Left colon (tissue), 2 donors: ENCODE measurements at places on chromosomes 6 and 20. TPM values are rescaled to one million over a fixed set of nuclear protein-coding genes. Genes with fewer than 3 reads are reported as not detected.

- DNase-seq = no peak
Observed at GRCh38 chr6:68638230-68638900, 3.3 kb downstream of the ADGRB3 start.

ARMC12 gene
- 0.46 TPM for total RNA-seq

TRIM15 gene
- 58.8 TPM for total RNA-seq

GRCh38 chr6:34560366-34561226 is 4.5 kb upstream of the SPDEF start:
- no peak for DNase-seq

DNA sequence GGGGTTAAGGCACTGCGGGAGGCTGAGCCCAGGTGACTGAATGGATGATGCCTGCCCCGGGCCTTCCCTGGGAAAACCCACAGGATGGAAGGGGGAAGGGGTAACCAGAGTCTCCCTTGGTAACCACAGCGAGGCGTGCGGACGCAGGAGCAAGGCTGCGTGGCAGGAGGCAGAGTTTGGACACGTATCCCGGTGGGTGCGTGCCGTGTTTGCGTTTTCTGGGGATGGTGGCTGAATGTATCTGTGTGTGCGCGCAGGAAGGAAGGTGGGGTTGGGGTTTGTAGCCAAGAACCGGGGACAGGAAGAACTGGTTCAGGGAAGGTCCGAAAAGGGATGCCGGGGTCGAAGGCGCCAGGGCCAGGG is 1.8 kb downstream of the MDGA1 start:
- no peak for DNase-seq

MTFR2 gene
- 3.1 TPM for total RNA-seq

- DNase-seq = no peak
Observed at GRCh38 chr20:10404023-10404628, 29.9 kb downstream of the MKKS start.

MMP24 gene
- total RNA-seq = 0.59 TPM

MOCS1 gene
- total RNA-seq = 12.9 TPM

- no peak for DNase-seq
Observed at GRCh38 chr6:160430751-160431150, 82.6 kb downstream of the SLC22A3 start.

DNA sequence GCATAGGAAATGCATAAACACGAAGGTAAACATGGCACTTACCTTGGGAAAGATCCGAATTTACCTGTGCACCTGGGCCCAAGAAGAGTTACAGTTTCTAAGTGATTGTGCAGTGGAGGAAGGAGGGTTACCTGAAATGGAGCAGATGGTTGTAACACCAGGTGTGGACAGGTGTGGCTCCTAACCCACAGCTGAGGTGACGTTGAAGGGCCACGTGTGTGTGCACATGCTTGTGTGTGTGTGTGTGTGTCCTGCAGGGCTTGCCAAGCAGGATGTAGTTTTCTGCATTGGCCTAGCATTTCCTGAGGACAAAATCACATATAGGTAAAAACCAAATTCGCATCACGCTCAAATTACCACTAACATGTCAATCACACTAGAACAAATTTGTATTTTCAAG is 240.8 kb downstream of the ANKRD60 start:
- DNase-seq = peak; percentile 79

C6orf58 gene
- not detected for total RNA-seq

DNA sequence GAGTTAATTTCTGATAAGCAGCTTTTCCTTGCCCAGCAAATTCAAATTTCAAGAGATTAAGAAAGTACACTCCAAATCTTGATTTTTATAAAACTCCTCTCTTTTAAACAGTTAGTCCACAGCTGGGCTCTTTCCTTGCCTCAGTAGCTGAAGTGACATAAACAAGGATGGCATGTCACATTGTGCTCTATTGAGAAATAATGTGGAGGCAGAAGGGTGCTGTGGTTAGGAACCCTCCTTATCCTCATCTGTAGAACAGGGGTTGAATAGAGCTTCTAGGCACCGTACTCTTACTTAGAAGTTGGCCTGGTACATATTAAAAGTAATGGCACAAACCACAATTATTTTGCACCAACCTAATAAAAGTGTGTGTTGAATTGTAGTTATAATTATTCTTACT is 70.3 kb downstream of the RSPO3 start:
- DNase-seq = no peak

IL17A gene
- not detected for total RNA-seq

DNA sequence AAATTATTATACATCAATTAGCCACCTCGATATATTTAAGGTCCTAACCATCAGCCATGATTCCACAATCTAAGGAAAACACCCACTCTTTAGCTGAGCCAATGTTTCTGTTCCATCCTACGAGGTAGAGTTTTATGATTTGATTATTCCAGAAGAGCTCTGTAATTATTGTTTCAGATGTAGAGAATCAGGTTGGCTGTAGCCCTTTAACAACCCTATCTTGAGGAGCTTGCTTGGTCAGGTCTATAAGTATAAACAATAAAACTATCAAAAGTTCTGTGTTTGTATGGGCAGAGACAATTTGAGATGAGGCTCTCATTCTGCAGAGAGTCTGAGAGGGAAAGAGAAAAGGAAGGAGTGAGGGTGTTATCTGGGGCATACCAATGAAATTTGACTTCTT is at the start of gene PBOV1:
PBOV1 (minus strand) TSS at position 43 of the 400 bp plus-strand sequence. CDS start 96 bp downstream, outside the sequence.
- no peak for DNase-seq

KIAA0408 gene
- 6.5 TPM for total RNA-seq

DNA sequence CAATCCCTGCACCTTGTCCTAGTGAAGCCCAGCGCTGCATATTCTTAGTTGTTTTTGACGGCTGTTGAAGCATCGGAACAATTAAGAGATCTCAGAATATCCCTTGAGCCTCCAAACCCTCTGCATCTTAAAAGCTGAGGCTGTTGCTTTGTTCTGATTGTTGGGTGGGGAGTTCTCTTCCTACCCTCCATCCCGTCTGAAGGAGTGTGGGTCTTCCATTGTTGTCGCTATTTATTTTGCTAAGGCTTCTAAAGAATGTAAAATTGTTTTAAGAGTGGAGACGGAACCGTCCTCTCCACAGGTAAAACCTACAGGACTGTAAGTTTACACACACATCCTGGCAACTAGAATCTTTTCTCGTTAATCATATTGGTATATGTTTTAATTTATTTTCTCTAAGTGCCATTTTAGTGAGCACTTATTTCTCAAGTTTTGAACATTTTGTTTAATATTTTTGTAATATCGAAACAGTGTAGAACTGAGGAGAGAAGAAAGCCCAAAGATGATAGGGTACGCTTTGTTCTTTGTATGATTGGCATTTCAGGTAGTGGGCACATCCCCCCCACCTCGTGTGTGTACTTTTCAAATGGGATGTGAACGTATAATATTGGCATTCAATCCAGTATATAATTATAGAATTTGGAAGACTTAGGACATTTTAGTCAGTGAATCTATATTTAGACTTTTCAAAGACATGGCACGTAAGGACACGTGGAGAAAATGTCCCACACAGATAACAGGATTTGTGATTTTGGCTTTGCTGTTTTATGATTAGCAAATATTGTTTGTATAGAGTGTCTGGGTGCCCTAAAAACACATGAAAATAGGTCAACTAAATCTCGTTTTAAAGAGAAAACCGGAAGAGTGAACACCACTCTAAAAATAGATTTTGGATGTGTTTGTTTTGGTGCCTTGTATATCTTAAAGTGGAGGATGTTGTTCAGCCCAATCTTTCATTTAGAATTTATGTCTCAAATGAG is 1.3 kb downstream of the RNF146 start:
- no peak for DNase-seq

BHLHE23 gene
- total RNA-seq = not detected

- DNase-seq = no peak
Observed at GRCh38 chr6:83466328-83466727, 35.5 kb upstream of the ME1 start.

ZSCAN16 gene
- total RNA-seq = 8.6 TPM

DNA sequence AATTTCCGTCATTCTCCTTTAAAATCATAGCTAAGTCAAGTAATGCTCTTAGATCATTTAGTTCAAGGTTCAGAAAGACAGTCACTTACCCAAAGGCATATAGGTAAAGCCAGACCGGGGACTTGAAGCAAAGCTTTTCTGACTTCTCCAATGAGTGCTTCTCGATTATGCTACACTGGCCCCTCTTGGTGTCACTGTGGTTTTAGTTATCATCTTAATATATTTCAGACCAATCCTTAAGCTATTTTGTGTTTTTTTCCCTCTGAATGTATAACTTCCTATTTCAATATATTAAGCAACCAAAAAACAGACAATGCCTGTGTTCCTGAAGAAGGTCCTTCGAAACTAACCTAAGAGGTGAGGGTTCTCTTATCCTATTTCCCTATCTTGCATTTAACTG is 3.9 kb downstream of the PRDM1 start:
- no peak for DNase-seq

GRCh38 chr6:143863771-143864170 is 503 bp upstream of the ZC2HC1B start:
- no peak for DNase-seq

CPNE5 gene
- 3.8 TPM for total RNA-seq

- no peak for DNase-seq
Observed at GRCh38 chr6:165843568-165844113, 180.6 kb upstream of the PDE10A start.

MACROD2 gene
- 6.6 TPM for total RNA-seq

- DNase-seq = no peak
Observed at GRCh38 chr6:1068068-1068467, 243.8 kb upstream of the FOXQ1 start.

DNA sequence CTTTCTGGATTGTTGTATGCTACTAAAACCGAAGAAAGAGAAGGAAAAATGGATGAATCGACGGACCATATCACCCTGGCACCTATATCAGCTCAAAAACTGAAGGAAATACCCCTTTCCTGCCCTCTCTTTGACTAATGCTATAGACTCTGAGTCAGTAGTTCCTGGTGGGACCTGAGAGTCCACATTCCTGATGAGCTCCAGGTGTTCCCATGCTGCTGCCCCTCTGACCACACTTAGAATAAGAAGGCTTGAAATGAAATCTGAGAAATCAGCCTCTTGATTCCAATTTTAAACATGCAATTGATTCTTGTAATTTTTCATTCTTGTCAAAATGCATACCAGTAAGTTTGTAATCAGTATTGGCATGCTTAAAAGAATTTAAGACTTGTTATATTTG is 75.2 kb downstream of the PRL start:
- DNase-seq = no peak

DNA sequence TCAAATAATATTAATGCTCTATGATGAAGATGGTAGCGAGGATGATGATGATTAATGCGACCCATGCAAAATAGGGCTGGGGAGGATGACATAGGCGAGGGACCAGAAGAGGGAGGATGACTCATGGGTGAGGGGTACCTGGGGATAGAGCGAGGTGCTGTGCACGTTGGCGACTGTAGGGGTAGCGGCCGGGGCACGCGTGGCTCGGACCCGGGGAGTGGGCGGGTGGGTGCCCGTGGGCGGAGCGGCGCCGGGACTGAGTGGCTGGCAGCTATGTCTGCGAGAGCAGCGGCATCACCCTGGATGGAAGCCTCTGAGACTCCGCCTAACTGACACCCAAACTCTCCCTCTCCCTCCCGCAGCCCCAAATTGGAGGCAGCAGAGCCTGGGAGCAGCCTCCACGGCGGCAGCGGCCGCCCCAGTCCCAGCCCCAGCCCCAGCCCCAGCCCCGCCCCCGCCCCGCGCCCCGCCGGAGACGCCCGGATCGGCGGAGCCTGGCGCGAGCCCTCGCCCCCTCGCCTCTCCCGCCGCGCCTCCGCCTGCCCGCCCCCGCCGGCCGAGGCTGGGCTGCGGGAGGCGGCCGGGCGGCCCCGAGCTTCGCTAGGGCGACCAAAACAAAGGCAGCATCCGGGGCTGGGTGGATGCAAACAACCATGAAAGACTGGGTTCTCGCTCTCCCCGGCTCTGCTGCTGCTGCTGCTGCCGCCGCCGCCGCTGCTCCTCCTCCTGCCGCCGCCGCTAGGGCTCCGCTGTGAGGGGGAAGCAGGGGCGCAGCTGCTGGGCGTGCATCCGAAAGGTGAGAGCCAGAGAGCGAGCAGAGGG is at the start of gene RIMS1:
RIMS1 (plus strand) TSS at position 367 of the 822 bp plus-strand sequence. CDS start 474 bp downstream, outside the sequence.
- no peak for DNase-seq

- DNase-seq = no peak
Observed at GRCh38 chr6:10140824-10141223, 274.1 kb downstream of the TFAP2A start.

TMEM74B gene
- 3.4 TPM for total RNA-seq

MATN4 gene
- total RNA-seq = not detected

SLPI gene
- 47.4 TPM for total RNA-seq

- DNase-seq = no peak
Observed at GRCh38 chr6:112235956-112236355, 18.4 kb downstream of the LAMA4 start.

DNA sequence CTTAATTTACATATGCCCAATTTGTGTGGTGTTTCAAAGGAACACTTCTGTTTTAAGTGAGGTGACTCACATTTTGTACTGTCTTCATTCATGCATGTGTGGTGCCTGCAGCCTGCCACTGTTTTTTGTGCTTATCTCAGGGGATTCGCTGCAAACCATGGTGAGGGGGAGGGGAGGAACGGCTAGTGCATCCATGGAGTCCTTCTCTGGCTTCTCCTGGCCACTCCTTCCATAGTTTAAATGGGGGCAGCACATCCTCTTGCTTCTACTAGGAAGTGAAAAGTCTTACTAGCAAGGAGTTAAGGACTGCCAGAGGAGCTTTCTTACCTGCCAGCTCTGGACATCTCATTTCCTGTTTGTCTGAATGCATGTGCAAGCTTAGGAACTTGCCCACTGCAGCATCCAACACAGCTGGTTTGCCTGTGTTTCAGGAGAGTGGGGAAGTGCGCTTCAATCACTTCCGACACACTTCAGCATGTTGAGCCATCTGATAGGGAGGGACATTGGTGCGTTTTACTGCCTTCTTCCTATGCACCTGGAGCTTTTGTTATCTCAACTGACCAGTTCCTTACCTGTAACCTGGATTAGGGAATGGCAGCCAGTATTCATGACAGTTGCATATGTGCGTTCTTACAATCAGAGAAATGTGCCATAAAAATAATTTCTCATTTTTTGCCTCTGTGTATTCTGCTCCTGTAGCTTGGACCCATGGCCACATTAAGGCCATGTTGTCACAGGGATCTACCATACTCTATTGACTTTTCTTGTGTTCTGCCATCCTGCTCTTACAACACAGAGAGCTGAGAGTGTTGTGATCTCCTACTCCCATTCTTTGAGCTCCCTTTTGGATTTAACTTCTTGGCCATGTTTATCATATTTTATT is 211.3 kb downstream of the ARID1B start:
- peak; percentile 51 for DNase-seq

- no peak for DNase-seq
Observed at GRCh38 chr6:163945808-163946207, 531.3 kb downstream of the QKI start.

NKAIN4 gene
- 0.27 TPM for total RNA-seq

TULP4 gene
- 69.2 TPM for total RNA-seq

- DNase-seq = no peak
Observed at GRCh38 chr6:145368075-145368474, 367.2 kb downstream of the EPM2A start.

GRCh38 chr20:54631059-54631458 is 155.7 kb downstream of the DOK5 start:
- DNase-seq = no peak

CLDN20 gene
- total RNA-seq = not detected
